ENCODE measurements at places on chromosomes 7 and 10.

- no peak for DNase-seq
Observed at GRCh38 chr7:74542558-74543117, 88.9 kb downstream of the GTF2IRD1 start.

DNA sequence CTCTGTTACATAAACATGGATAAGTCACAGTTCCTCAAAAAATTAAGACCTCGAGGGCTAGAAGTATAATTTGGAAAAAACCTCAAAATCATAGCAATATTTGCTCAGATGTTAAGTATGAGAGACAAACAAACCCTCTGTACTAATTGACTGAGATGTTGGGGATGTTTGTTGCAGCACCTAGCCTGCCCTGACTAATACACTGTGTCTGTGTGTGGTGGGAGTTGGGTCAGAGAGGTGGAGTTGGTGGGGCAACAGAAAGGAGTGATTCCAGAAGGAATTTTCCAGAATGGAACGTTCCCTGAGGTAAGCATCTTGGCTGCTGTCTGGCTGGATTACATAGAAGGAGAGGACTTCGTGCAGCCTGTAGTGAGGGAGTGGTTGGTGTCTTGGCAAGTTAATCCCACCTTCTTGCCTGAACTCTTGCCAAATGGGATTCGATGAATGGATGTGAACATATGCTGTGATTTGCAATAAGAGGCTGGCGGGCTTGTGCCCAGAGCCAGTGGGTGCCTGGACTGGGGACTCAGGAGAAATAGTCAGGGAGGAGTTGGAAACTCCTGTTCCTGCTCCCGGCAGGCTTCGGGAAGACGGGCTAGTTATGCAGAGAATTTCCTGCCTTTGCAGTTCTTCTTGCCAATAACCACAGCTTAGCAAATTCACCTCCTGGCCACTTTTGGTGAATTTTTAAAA is 9.3 kb upstream of the FAM180A start:
- DNase-seq: no peak

GRCh38 chr10:72550239-72550638 is 75.6 kb downstream of the MICU1 start:
- DNase-seq: no peak

GRCh38 chr10:23194966-23195845 is 3.1 kb downstream of the PTF1A start:
- no peak for DNase-seq

- DNase-seq: no peak
Observed at GRCh38 chr7:118080947-118081346, 103.0 kb upstream of the LSM8 start.

DNA sequence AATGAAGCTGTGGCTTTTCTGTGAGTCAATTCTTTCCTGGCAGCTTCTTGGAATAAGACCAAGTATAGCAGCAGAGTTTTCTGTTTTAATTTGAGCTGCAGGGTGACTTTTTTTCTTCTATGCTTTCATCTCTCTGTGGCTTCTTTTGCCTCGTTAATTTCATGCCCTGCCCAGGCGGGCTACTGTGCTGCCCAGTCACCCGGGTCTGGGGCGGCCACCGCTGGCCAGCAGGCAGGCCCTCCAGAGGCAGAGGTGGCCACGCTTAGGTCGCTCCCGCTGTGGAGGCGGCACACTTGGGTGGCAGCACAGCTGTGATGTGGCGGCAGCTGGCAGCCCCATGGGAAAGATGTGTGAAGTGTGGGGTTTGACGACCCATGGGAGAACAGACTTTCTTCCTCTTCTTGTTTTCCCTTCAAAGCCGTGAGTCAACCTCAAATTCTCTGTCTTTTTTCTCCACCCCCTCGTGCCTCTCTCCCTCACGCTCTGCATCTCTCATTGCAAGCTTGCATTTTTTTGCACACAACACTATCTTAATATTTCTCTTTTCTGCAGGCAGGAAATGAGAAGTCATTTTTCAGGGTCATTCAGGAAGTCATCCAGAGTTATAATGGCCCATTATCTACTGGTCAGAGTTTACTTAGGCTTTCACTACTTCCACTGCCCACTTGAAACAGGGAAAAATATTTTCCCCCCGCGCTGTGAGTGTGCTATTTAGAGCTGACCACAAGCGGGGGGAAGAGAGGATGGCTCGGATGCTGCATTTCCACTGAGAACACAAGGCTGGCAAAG is 67.8 kb downstream of the EGFR start:
- DNase-seq: no peak

DNA sequence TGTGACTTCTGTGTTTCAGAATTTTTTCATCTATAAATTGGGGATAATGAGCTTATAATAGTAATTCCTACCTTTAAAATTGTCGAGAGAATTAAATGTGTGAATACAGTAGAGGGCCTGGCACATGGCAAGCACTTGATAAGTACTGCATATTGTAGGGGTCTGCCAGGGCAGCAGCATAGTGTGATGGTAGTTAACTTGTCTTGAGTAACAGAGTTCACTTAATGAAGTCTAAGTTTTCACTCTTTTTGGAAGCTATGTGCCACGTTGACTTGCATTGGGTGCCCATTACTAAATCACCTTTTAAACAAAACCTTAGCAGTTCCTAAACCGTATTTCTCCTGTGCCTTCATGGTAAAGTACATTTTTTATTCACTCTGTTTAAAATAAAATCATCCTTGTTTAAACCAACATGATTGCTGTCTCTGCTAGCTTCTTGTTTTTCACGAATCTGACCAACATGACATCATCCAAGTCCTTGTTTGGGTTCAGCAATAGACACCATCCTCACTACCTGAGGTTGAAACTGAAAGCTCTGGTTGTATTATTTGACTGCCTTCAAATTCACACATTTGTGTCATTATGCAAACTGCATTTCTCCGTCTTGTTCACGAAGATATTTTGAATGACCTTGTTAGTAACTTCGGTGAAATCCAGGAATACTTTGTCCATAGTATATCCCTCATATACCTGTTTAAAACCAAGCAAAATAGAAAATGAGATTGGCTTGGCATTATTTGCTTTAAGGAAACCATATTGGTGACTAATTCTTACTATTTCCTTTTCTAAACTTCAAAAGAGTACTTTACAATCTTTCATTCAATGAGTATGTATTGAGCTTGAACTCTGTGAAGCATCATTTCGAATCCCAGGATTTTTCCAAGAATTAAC is 340.2 kb downstream of the SUGCT start:
- DNase-seq: no peak

Data from naive thymus-derived CD8-positive, alpha-beta T cell (primary cell).